ENCODE measurements at places on chromosomes 3 and 15.

DNA sequence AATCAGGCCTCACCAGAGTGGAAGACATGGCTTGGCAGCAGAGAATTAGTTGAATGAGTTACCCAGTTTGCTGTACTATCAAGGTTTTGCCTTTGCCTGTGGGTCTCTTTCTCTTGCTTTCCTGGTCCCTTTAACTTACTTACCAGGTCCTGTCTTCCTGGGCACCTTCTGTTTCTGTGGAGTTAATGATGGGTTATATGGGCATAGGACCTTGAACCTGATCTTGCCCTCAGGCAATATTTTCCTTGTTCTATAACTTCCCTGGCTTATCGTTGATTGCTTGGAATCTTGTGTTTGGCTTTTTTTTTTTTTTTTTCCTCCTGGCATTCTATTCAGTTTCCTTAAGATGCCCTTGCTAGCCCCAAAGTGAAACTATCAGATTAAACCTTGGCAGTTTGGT lies 106.8 kb downstream of the HHLA2 start:
- DNase-seq = no peak

- DNase-seq = no peak
These were observed 678.7 kb upstream of the CFAP20DC start for GRCh38 chr3:59728587-59728908.

DNA sequence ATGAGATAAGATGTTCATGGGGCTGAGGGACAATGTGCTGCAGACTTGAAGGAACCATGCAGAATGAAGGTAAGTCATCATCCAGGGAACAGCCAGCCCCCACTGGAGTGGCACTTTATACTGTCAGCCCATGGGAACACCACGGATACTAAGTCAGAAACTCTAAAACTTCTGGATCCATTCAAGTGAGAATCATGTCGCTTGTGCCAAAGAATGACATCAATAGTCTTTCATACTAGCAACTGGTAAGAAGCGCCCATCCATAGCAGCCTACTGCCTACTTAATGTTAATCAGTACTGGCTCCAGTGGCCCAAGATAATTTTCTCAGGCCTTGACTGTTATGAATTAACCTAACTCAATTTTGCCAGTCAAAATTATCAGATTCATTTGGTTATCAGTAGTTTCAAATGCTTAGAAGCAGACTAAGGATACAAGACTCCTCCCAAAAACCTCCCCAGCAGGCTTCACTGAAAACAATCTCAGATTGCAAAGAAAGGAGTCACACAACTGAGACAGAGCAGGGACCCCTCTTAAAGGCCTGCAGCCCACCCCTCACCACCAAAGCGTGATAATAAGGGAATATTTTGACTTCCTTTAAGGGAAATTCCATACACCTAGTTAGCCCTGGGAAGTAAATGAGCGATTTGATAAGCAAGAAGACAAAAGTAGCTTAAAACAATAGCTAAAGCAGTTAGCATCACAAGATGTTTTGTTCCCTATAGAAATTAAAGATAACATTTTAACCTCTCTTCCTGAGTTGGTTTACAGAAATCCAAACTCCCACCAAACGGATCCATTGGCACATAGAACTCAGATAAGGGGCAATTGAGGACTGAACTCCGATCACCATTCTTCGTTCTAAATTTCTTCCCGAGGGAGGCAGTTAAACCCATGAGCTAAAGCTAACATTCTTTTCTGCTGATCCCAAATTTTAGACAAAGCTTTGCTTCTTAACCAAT lies 98.8 kb downstream of the TGFBR2 start:
- no peak for DNase-seq

DNA sequence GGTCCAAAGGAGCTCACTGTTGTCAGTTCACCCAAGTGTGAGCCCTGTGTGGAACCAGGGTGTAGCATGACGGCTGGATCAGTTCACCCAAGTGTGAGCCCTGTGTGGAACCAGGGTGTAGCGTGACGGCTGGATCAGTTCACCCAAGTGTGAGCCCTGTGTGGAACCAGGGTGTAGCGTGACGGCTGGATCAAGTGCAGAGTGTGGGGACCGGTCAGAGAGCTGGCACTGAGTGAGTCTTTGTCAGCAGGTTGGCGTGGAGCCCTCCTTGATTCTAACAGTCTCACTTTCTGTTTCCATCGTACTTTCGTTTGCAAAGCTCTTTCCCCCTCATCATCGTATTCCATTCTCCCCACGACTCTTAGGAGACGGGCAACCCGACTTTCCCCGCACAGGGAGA lies 57.9 kb upstream of the DLG1 start:
- DNase-seq = no peak

DNA sequence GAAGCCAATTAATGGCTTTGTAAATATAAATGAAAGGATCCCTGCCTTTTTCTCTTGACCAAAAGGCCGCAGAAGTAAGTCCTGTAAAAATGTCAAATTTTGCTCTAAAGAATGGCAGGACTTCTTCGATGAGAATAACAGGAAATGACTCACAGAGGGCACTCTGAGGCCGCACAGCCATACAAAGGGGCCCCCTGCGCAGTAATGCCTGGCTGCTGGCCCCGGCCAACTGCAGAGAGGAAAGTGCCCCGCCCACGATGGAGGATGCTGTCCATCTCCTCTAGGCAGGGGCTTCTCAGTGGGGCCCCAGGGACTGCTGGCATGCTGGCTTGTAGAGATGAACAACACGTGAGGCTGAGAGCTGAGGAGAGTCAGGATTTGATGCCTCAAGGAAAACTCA lies 18.1 kb upstream of the SCN10A start:
- DNase-seq = peak; percentile 20

- DNase-seq = no peak
These were observed 184.1 kb downstream of the LPP start for GRCh38 chr3:188338086-188338485.

GRCh38 chr3:109275702-109276293 lies 40.5 kb downstream of the DPPA2 start:
- no peak for DNase-seq

DNA sequence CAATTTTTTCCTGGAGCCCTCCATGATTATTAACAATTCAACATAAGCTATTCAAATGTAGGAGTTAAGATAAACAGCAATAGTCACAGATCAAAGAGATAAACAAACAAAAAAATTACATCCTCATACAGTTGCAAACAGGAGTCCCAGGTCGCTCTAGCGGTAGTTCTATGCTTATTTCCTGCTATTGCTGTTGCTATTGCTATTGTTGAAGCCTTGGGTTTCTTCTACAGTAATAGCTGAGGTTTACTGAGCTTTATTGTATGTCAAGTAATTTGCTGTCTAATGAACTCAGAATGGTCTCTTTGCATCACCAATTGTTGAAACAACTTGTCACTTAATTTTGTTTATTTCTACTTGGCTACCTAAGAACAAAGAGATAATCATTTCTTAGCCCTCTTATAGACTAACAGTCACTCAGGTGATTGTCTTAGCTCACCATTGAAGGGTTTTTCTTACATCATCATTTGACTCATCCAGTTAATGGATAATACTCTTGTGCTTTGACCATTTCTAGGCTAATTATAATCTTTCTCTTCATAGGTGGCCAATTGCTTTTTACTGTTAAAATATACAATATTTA lies 654.6 kb downstream of the MECOM start:
- DNase-seq = no peak

DNA sequence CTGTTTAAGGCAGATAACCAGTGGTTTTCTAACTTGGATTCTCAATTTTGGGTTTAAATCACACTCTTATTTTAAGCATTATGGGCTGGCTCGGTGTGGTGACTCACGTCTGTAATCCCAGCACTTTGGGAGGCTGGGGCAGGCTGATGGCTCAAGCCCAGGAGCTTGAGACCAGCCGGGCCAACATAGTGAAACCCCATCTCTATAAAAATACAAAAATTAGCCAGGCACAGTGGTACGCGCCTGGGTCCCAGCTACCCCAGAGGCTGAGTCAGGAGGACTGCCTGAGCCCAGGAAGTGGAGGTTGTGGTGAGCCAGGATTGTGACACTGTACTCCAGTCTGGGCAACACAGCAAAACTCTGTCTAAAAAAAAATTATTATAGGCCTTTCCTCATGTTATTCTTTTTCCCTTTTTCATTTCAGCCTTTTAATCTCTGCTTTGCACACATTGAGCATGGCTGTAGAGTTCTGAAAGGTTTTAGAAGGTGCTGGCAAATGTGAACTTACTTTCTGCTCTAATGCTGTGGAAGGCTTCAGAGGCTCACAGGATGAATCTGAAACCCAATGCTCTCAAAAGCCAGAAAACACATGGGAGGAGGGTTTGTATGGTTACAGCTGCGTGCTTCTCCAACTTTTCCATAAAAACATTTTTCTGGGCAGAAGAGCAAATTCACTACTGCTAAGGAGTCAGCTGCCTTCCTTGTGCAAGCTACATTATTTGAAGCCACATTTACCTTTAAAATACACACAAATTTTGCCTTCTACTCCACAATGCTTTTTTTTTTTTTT lies 32.5 kb downstream of the CHAC1 start:
- no peak for DNase-seq

GRCh38 chr3:194865615-194866014 lies 179.9 kb downstream of the FAM43A start:
- DNase-seq = peak; percentile 39

GRCh38 chr3:179801856-179802255 lies 149.0 kb downstream of the USP13 start:
- no peak for DNase-seq

DNA sequence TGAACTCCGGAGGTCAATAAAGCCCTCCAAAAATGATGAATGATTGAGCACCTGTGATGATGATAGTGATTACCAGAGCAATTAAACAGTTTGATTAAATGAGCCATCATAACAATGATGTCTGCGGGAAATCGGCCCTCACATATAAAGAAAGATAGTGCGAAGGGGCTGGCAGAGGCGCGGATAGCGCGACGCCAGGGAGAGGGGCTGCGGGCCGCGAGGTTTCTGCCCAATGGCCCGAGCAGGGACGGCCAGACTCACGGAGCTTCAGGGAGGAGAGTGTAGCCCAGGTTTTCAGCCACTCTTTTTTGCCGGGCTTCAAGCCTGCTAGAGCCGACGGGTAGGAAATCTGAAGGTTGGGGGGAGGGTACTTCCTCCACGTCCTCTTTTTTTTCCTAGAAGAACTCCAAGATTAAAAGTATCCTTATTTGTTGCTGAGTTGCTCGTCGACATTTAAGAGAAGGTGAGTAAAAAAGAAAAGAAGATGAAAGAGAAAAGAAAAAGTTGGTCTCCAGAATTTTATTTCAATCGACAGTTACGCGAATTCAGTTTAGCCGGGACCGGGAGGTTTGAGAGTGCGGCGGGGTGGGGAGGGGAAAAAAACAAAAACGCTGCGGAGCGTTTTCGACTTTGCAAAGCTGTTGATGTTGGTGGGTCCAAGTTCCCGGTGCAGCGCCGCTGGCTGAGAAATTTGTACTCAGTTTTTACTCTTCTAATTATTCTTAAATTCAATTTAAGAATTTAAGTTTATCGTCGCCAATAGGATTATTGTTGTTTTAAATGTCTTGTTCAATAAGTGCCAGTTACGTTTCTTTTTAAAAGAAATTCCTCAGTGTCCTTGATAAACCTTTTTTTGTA lies 2.2 kb upstream of the MEIS2 start:
- DNase-seq = no peak

DNA sequence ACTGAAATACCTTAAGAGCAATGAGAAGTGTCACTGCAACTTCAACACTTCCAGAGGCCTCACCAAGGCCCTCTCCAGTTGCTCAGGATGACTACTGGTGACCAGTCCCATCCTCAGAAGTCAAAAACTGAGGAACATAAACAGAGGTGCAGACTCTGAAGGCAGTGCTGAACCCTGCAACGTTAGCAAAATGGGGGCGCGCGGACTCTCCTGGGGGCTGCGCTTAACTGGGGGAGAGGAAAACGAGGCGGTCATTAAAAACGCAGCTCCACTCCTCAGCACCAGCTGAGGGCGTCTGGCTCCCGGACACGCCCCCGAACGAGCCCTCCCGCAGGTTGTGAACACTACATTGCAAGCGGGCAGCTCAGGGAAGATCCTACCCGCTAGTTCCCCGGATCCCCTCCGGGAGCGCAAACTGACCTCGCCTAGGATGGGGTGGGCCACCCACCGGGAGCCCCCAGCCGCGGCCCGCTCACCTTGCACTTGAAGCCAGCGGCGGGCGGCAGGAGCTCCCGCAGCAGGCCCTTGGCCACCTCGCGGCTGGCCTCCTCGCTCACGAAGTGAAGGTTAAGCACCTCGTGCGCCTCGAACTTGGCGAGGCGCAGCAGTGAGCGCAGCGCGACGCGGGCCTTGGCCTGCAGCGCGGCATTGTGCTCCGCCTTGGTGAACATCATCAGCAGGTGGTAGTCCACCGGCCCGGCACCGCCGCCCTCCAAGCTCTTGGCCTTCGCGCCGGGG lies 711 bp downstream of the XXYLT1 start:
- DNase-seq = peak; percentile 10

- DNase-seq = no peak
These were observed 125.6 kb downstream of the ADAMTS17 start for GRCh38 chr15:100216182-100216581.

DNA sequence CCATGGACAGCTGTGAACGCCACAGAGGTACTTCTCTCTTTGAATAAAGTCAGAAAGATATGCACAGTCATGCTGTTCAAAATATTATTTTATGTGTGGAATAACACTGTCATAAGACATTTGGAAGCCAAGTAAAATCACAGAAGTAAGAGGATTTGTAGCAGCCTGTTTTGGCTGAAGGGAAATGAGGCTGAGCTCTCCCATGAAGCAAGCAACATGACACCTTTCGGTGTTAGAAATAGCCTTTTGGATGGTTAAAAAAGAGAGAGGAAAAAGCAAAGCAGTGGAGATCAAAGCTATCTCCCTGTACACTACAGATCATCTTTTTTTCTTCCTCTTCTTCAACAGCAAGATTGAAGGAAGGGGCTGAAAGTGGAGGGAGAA lies 755.3 kb downstream of the ROBO1 start:
- DNase-seq = no peak

DNA sequence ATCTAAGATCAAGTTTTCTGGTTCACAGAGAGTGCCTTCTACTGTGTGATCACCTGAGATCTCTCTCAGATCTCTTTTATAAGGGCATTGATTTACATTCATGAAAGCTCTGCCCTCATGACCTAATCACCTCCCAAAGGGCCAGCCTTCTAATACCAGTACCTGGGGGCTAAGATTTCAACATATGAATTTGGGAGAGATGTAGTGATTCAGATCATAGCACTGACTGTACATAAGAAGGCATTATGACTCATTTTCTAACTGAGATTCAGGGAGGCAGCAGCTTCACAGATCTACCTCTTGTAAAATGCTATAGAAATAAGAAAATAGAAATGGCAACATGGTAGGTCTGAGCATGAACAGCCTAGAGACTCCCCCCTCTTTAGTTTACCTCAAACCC lies 39.6 kb downstream of the VGLL3 start:
- DNase-seq = no peak

DNA sequence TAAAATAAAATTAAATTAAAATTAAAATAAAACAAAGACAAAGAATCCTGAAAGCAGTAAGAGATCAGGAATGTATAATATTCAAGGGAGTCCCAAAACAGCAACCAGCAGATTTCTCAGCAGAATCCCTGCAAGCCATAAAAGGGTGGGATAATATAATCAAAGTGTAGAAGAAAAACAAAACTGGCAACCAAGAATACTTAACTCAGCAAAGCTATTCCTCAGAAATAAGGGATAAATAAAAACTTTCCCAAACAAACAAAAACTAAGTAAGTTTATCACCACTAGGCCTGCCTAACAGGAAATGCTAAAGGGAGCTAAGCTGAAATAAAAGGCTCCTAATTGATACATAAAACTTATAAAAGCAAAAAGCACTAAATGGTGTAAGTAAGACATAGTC lies 29.8 kb downstream of the THBS1 start:
- DNase-seq = no peak

GRCh38 chr3:159866201-159866746 lies 122.4 kb upstream of the IL12A start:
- no peak for DNase-seq

Measured in inflammatory macrophage (primary cell).